ENCODE measurements at places on chromosomes 5 and 9. TPM values are rescaled to one million over a fixed set of nuclear protein-coding genes. Genes with fewer than 3 reads are reported as not detected.

HNRNPA0 gene
- total RNA-seq = 13.7 TPM

DNA sequence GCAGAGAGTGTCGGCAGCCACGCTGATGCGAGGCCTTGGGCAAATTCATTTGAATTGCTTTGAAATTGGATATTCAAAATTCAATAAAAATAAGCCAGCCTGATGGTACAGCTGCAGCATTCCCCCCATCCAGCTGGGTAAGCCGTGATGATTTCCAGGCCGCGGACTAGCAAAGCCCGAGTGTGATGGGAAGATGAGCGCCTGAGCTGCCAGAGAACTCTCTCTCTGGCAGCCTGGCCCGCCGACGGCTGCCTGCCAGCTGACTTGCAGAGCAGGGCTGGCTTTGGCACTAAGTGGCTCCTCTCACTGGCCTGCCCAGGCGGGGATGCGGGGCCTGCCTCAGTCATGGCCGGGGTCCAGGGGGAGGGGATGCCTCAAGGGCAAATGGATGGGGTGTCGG is 268.3 kb upstream of the WWC1 start:
- peak; percentile 87 for DNase-seq

SPINK7 gene
- not detected for total RNA-seq

ELAVL2 gene
- not detected for total RNA-seq

LIFR gene
- 61.1 TPM for total RNA-seq

RIMOC1 gene
- total RNA-seq = 14.7 TPM

- no peak for DNase-seq
Observed at GRCh38 chr9:14710804-14711203, 11.7 kb downstream of the CER1 start.

DNA sequence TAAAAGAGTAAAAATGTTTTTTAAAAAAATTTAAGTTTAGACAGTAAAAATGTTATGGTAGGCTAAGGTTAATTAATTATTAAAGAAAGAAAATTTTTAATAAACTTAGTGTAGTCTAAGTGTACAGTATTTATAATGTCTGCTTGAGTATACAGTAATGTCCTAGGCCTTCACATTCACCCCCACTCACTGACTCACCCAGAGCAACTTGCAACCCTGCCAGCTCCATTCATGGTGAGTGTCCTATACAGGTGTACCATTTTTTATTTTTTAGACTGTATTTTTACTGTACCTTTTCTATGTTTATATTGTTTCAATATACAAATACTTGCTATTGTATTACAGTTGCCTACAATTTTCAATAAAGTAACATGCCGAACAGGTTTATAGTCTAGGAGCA is 234.1 kb downstream of the AUH start:
- DNase-seq = no peak

ZNF883 gene
- total RNA-seq = 4.3 TPM

DNA sequence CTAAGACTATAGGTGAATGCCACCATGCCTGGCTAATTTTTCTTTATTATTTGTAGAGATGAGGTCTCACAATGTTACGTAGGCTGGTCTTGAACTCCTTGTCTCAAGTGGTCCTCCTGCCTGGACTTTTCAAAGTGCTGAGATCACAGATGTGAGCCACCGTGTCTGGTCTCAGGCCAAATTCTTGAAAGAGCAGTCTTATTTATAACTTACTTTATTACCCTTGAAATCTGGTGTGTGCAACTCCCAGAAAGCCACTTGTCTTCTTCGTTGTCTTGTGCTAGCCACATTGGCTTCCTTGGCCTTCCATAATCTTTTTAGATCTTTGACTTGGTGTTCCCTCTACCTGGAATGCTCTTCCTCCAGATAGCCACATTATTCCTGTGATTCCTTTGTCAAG is 50.1 kb downstream of the CTNNA1 start:
- DNase-seq = no peak

GRCh38 chr9:136602193-136602885 is 56.5 kb upstream of the NOTCH1 start:
- DNase-seq = no peak

DNA sequence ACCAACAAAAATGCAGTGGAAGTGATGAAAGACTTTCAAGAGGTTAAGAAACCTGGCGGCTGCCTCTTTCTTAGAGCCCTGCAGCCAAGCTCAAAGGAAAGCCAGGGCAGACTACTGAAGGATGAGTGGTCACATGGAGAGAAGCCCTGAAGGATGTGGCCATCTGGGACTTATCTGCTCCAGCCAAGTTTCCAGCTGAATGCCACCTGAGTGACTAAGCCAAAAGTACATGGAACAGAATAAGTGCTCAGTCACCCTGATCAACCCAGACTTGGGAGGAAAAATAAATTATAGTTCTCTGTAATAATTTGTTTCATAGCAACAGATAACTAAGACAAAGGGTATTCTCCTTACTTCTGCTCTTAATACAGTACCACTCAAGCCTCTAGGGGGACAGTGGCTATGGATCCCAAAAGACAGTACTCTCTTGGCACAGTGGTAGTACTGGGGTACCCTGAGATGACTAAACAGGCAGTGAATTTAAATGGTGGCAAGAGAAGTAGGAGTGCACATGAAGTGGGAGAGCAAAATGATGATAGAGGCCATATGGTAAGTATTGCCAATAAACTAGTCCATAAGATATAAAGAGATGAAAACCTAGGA is 182.3 kb downstream of the ELAVL2 start:
- DNase-seq = no peak

- no peak for DNase-seq
Observed at GRCh38 chr9:133855802-133856521, 117.8 kb upstream of the SARDH start.

DNA sequence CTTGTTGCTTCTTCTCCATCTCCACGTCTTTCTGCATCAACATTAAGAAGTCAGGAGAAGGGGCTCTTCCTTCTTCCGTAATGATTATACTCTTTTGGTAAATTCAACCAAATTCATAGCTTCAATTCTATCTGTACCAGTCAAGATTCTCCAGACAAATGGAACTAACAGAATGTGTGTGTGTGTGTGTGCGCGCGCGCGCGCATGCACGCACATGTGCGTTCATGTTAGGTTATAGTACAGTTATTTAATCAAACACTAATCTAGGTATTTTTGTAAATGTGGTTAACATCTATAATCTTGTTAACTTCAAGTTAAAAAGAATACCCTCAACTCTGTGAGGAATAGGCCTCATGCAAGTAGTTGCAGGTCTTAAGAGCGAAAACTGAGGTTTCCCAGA is 150.3 kb upstream of the TAS2R1 start:
- no peak for DNase-seq

- no peak for DNase-seq
Observed at GRCh38 chr5:33438996-33439395, 1.8 kb upstream of the TARS1 start.

MAP1B gene
- 67.1 TPM for total RNA-seq

DNA sequence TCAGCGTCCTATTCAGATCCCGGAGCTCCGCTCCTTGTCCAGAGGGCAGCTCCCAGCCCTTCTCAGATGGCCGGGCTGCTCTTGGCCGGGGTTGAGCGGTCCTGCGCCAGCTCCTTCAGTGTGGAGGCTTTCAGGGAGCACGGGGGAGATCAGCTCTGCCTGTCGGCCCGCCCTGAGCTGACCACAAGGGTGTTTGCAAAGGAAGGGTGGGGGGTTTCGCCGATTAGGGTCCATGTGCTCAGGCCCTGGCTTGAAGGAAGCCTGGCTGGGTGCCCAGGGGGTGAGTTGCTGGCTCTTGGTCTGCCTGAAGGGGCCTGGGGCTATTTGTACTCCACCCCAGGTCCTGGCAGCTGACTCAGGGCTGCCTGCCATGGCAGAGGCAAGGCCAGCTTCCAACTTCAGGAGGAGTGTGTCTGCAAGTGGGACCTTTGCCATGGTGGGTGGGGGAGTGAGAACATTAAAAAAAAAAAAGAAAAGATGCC is 250.1 kb upstream of the KLF4 start:
- peak; percentile 87 for DNase-seq

PFN3 gene
- not detected for total RNA-seq

GGTA1 gene
- total RNA-seq = 28.3 TPM

ANKRD31 gene
- not detected for total RNA-seq

GRCh38 chr5:61758711-61759110 is 426.7 kb downstream of the ZSWIM6 start:
- no peak for DNase-seq

ZDHHC11B gene
- total RNA-seq = 20.0 TPM

GRCh38 chr9:27591093-27591492 is 17.8 kb upstream of the C9orf72 start:
- no peak for DNase-seq

GRCh38 chr5:9348401-9348996 is 197.4 kb downstream of the SEMA5A start:
- no peak for DNase-seq

AK8 gene
- total RNA-seq = 0.42 TPM

TMEM232 gene
- total RNA-seq = 2.9 TPM

DNA sequence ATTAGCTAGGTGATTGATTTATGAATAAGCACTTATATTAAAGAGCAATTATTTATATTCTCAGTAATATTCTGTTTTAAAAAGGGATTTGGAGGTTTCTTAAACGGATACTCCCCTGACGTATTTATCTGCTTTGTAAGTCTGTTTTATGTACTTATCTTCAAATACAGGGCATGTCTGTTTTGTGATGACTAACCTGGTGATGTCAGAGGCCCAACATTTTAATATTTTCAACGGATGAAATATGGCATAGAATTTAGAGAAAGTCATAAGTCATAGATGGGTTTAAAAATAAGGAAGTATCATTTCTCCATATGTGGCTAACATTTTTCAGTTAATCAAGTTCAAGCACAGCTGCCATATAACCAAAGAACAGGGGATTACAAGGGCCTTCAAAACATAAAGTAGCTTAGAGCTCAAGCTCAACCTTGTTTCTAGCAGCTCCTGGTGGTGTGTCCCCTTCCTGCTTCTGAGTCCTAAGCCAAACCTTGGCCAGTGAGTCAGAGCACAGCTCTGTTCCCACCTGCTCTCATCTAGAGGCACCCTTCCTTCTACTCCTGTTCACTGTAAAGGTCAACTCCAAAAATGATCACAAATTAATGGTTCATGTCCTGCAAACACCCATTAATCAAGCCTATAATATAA is 131.4 kb downstream of the OXCT1 start:
- no peak for DNase-seq

- no peak for DNase-seq
Observed at GRCh38 chr9:111559000-111559610, 34.1 kb downstream of the ZNF483 start.

GRCh38 chr5:164433106-164433870 is 927.9 kb downstream of the MAT2B start:
- DNase-seq = no peak

Measured in left ventricle myocardium superior (tissue), 1 donor.